PC-3 (cell line): ENCODE measurements at places on chromosomes 16 and 17. TPM values are rescaled to one million over a fixed set of nuclear protein-coding genes. Genes with fewer than 3 reads are reported as not detected.

Gene ADAM11
- total RNA-seq = 2.7 and 2.9 TPM in 2 replicates

Gene GLTPD2
- total RNA-seq = 0.98 TPM in 1 of 2 replicates, not detected in the other

Gene SEZ6L2
- 23.7 and 25.3 TPM in 2 replicates for total RNA-seq

Gene SALL1
- total RNA-seq = not detected in 2 replicates

Gene CX3CL1
- total RNA-seq = 0.35 TPM in 1 of 2 replicates, not detected in the other

Gene CRYM
- not detected in 2 replicates for total RNA-seq
